ENCODE measurements at places on chromosomes 3 and 15.

DNA sequence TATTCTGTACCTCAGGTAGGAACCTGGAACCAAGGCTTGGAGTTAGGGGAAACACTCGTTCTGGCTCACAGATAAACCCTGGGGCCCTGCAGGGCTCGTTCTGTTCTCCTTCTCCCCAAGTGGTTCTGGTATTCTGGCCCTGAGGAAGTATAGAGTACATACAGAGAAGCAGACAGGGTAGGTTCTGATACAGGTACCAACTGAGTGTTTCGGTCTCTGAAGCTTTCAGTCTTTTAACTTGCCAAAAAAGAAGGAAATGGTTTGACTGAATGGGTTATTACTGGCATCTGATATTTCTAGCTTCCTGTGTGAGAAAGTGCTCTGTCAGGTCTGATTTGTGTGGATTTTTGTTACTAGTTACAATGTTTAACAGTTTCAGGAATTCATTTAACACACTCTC is 67.3 kb downstream of the UBE2E2 start:
- no peak for DNase-seq

DNA sequence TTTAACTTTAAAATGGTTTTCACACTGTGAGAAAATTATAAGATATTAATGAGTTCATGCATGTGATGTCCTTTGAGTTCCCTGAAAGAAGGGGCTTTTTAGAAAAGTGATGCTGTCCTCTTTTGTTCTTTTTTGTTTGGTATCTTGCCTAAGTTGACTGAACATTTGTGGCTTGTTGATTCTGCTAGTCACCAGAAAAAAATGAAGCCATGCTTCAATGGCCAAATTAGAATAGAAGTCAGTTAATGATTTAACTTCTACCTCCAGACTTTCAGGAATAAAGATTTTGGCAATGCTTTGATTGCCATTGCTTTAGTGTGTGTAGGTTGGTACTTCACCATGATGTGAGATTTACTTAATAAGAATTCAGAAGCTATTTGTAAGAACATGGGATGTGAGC is 260.6 kb upstream of the NECTIN3 start:
- no peak for DNase-seq

DNA sequence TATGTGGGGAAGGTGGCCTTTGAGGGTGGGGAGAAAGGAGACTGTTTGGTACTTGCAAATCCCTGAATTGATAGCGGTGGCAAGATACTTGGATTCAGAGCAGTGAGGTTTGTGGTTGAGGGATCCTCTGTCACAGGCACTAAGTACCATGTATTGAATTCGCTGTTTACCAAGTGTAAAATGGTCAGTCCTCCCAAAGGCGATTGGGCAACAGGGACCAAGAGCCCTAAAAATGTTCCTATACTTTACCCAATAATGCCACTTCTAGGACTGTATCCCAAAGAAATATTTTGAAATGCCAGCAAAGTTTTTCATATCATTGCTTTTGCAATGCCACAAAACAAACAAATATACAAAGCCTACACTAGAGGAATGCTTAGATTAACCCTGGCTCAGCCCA is 43.4 kb upstream of the MRPS22 start:
- DNase-seq, result no peak

GRCh38 chr3:77885381-77885780 is 845.5 kb downstream of the ROBO2 start:
- DNase-seq, result no peak

GRCh38 chr15:78131295-78132061 is at the start of gene CIB2:
TSS of gene CIB2 (minus strand) at chr15:78131445. CDS start at chr15:78131215, 230 bp downstream.
- peak; percentile 57 for DNase-seq

DNA sequence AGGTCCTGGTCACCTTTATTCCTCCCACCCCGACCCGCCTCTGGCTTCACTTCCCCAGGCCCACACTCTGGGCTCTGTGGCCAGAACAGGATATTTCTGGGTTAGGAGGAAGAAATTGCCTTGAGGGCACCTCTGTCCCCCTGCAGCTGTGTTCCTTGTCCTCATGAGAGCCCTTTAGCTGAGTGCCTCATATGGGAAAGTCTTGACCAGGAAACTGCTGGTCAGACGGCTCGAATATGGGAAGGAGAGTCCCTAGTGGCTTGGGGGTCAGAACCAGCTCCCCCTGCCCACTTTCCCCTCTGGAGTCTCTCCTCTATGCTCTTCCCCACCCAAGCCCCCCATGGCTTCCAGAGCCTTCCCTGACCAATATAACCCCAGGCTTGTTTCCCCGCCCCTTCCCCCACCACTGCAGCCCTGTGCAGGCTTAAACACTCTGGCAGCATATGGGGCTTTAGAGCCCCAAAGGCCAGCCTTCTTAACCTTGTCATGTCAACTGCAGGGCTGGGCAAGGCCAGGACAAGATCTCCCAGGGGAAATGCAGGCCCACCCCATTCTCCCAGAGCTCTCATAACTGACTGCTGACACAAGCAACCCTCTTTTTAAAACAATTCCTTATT is 36.4 kb downstream of the SEC22C start:
- no peak for DNase-seq

- no peak for DNase-seq
Measured at GRCh38 chr15:62849316-62850106, 193.0 kb upstream of the TPM1 start.

GRCh38 chr3:124361566-124361965 is 368.7 kb upstream of the UMPS start:
- no peak for DNase-seq

DNA sequence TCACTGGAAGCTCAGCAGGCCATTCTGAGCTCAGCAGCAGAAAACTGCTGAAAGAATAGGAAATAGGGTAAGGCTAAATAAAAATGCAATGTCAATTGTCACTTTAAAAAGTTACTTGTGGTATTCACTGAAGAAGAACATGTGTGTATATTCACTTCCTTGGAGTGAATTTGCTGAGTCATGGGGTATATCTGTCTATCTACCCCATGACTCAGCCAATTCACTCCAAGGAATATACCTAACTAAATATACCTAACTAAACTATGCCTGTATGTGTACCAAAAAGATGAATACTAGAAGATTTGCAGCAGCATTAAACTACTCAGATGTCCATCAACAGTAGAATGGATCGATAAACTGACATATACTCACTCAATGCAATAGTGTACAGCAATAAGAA is 69.5 kb upstream of the KCNAB1 start:
- DNase-seq, result no peak

GRCh38 chr15:31840849-31841476 is 189.4 kb upstream of the CHRNA7 start:
- DNase-seq, result no peak

GRCh38 chr3:81045976-81046375 is 715.5 kb downstream of the GBE1 start:
- no peak for DNase-seq

DNA sequence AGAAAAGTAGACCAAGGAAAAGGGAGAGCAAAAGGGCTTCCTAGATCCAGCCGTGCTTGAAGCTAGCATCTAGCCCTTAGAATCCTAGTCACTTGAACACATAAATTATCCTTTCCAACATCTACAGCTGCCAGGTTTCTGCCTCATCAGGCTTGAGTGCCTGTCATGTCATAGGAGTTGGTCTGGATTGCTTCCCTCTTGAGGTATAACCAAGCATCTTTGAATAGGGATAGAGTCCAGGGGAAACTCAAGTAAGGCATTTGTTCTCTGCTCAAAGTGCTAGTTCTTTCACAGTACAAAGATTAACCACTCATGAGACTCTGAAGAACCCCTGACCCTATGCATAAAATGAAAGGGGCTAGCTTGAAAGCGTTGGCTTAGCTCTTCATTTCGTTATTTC is 72.3 kb downstream of the SLCO3A1 start:
- no peak for DNase-seq

DNA sequence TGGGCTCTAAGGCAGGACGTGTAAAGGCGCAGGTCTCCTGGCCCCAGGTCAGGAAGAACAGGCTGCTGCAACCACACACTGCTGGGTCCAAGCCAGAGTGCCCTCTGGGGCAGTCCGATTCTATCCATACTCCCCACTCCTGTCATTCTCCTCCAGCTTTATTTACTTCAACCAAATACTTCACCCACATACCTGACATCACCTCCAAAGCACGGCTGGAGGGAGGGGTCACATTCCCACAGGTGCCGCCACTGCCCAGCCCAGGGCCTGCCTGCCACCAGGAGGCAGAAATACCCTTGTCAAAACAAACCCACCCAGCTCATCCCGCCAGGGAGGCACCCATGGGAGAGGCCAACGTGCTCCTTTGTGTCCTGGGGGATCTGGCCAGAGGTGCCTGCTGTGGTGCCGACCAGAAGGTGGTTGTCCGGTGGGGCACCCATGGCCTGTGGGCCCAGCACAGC is 100.4 kb downstream of the DAPK2 start:
- no peak for DNase-seq

- DNase-seq, result peak; percentile 81
Measured at GRCh38 chr15:60695713-60696522, 217.0 kb upstream of the ICE2 start.

DNA sequence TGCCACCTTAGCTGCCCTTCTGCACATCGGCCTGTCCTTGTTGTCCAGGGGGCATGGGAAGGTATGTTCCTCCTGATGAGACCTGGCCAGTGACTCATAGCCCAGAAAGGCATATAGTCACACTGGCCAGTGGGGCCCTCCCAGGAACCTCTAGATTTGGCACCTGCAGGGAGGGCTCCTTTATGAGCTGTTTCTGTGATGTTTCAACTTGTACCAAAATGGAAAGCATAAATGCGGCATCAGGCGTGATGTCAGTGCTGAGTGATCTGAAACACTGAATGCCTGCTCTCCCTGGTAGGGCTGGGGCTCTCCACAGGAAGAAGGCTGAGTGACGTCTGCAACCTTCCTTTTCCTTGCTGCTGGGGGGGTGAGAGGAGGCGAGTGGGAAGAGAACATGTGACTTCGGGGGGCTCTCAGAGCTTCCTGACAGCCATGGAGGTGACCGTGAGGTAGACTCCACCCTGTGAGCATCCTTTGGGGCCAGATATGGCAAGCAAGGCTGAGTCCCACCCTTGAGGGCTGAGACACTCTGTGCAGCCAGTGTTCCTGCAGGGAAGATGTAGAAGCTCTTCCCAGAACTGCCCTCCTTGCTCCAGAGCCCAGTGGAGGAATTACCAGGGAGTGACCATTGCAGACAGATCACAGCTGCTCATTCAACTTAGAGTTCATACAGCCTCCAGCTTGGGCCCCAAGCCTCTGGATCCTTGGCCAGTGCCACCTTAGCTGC is 37.1 kb upstream of the APEH start:
- DNase-seq, result no peak

- no peak for DNase-seq
Measured at GRCh38 chr3:105688821-105689220, 180.0 kb downstream of the CBLB start.

DNA sequence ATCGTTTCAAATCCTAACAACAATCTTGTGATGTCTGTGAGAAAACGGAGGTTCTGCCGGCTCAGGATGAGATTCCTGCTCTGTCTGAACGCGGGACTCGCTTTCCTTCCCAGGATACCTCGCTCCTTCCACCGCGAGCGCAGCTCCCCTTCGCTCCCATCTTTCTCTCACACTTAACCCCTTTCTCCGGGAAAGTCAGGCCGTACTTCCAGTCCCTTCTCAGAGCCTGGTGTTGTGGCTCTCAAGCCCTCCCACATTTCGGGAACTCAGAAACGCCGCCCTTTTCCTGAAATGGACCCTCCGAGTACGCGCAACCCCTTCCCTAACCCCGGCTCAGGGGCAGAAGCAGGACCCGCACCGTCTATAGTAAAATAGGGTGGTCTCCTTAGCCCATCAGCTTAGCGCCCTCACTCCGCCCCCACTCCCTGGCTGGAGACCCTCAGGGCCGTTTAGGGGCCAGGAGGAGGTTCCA is 378 bp upstream of the FEM1B start:
- no peak for DNase-seq

- no peak for DNase-seq
Measured at GRCh38 chr3:172259726-172260248, 188.5 kb downstream of the GHSR start.

- no peak for DNase-seq
Measured at GRCh38 chr3:128482666-128483656, 10.0 kb downstream of the GATA2 start.

DNA sequence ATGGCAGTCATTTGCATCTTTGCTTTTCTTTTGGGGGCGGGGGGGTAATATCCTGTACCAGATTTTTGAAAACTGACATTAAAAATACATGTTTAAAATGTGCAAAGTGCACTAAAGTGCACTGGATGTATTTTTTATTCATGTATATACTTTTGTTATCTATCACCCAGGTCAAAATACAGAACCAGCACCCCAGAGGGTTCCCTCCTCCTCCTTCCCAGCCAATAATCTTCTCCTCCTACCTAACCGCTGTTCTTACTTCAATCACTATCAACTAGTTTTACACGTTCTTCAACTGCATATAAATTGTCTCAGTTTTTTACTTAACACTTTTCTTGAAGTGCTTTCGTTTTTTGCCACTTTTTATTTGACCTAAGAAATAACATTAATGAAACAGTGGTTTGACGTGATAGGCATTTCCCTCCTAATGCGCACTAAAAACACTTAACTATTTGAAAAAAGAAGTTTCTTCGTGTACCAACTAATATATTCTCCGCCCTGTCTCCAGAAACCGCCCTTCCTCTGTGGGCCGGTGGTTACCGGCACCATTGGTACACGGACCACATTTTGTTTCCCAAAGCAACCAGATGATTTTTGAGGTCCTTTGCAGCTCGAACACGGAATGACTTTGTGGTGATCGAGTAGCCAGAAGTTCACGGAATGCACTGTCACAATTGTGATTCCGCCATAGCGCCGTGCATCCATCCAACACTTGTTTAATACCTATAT is 836 bp upstream of the AKAP13 start:
- DNase-seq, result peak; percentile 6

- no peak for DNase-seq
Measured at GRCh38 chr3:177753451-177754155, 556.3 kb upstream of the TBL1XR1 start.

- no peak for DNase-seq
Measured at GRCh38 chr3:62261736-62262135, 111.6 kb downstream of the FEZF2 start.

DNA sequence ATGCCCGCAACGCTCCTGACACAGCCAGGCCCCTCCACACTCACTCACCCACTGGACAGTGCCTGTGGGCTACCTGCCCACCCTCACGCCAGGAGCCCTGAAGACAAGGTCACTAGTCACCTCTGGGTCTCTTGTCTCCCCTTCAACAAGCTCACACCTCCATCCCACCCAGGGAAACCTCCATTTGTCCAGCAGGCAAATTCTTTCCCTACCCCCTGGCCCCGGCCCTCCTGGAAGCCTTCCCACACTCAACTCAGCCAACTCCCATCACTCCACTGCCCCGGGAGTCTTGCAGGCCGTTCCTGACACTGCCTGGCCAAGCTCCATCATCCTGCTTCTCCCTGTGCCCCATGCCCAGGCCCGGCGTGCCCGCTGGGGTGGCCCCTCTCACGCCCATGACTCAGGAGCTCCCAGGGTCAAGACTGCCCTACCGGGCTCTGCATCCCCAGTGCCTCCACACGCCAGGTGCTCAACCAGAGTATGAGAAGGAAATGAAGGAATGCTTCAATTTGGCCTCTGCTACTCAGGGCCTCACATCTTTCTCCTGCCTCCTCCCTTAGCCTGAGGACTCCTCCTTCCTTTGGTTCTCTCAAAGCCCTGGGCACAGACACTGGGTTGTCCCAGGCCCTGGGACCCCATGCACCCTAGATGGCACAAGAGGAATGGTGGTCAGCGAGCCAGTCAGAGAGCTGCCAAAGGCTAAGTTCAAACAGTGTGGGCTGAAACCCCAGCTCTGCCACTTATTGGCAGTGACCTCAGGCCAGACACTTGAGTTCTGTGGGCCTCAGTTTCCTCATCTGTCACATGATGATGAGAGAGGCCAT is 88.6 kb downstream of the SEC22A start:
- DNase-seq, result no peak

GRCh38 chr3:81433675-81434074 is 327.8 kb downstream of the GBE1 start:
- no peak for DNase-seq
